ENCODE measurements at places on chromosomes 6 and 20.

- no peak for DNase-seq
Measured at GRCh38 chr20:57909763-57910331, 200.0 kb upstream of the PMEPA1 start.

GRCh38 chr6:4981761-4982160, 22.1 kb downstream of the RPP40 start:
- no peak for DNase-seq

DNA sequence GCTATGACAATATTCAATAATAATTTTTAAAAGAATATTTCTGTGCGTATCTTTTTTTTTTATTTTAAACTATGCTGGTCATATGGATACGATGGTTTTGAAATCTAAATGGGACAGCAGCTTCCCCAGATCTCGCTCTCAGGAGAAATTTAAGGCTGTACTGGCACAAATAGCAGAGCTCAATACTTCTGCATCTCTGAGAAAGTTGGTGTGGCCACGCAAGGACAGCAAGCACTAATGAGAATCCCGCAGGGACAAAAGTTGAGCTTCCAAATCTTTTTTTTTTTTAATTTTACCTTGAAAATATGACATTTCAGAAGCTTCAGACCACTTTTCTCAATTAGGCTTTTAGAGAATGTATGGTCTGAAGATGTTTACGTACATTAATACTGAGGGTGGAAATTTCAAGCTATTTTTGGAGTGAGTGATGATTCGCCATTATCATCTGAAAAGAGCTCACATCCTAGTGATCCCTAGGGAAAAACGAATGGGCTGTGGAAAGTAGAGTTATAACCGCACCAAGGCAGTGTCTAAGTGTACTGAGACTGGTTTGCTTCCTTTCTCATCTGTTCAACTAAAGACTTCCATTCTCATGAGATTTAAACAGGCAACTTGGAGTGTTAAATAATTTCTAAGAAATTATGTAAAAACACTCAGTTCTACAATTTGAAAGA, 840.0 kb downstream of the C6orf118 start:
- DNase-seq, result no peak

GRCh38 chr20:36394340-36394965, 88.3 kb downstream of the DLGAP4 start:
- no peak for DNase-seq

DNA sequence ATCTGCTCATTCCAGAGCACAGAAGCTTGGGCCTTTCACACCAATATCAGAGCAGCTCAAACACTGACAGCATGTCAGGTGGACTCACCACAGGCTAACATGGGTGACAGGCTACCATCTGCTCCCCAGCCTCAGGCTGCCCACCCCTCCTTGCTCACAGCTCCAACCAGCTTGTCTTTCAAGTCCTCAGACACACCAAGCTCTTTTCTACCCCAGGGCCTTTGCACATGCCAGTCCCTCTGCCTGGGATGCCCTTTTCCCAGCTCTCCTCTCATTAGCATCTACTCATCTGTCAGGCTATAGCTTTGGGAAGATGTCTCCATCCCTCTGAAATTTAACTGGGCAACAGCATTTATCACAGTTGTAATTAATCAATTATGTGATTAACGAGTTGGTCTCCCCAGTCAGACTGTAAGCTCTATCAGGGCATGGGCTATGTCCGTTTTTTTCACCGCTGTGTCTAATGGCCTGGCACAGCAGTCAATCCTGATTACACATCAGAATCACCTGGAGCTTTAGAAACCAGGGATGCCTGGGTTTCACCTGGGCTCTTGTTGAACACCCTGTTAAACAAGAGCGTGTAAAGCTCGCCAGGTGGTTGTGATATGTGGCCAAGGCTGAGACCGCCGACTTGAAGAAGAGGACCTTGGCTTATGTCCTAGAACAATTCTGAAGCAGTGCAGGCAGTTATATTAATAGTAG, 88.9 kb upstream of the MRPS10 start:
- no peak for DNase-seq

DNA sequence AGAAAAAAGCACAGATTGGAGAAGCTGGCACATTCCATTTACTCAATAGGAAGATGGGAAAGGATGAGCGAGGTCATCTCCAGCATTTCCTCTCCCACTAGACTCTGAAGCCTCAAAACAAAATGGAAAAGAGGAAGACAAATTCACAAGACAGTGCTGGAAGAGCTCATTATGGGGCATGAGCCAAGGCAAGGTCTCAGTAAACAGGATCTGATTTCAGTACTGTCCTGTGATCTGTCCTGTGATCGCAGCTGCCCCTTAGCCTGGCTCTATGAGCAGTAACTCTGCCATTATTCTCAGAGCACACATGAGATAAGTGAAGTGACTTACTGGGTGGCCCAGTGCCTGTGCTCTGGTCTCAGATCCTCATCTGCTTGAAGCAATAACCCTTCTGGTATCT, 68.1 kb upstream of the SLC4A11 start:
- no peak for DNase-seq

- DNase-seq, result no peak
Measured at GRCh38 chr6:28010526-28010925, 53.5 kb downstream of the OR2B6 start.

DNA sequence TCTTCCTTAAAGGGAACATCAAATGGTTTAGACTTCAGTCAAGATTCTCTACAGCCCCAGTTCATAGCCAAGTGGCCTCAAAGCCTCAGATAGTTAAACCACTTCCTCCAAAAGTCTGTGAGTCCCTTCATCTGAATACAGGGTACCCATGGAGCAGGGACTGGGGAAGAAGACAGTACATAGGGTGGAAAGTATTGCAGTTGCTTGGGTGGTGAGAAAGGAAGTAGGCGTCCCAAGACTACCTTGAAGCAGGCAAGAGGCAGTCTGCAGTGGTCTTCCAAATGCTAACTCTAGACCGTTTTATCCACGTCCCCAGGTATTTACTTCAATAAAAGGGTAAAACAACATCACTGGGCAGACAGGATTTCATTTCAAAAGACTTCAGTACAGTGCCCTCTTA, 2.0 kb downstream of the FYN start:
- DNase-seq, result no peak

DNA sequence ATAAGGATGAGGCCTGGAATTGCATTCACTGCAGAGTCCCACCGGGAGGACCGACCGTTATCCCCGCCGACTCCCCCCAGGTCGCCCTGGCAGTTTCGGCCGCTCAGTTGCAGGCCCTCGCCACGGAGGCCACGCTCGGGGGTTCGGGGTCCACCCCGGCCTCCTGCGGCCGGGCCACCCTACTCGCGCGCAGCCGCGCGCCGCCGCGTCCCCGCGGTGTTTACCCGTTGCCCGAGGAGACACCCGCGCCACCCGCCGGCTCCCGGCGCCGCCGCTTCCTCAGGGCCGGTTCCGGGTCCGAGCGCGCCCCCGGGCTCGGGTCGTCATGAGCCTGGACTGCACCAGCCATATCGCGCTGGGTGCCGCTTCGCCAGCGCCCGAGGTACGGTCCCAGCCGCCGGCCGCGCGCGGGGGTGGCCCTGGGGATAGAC, at the start of gene CCDC170:
Gene CCDC170, plus strand, starts transcription at position 214 of the 431 bp plus-strand sequence. Its CDS starts 112 bp downstream, at position 326.
- no peak for DNase-seq

GRCh38 chr6:125205931-125206330, 52.4 kb downstream of the TPD52L1 start:
- no peak for DNase-seq

- no peak for DNase-seq
Measured at GRCh38 chr6:71523548-71523947, 234.9 kb downstream of the OGFRL1 start.

DNA sequence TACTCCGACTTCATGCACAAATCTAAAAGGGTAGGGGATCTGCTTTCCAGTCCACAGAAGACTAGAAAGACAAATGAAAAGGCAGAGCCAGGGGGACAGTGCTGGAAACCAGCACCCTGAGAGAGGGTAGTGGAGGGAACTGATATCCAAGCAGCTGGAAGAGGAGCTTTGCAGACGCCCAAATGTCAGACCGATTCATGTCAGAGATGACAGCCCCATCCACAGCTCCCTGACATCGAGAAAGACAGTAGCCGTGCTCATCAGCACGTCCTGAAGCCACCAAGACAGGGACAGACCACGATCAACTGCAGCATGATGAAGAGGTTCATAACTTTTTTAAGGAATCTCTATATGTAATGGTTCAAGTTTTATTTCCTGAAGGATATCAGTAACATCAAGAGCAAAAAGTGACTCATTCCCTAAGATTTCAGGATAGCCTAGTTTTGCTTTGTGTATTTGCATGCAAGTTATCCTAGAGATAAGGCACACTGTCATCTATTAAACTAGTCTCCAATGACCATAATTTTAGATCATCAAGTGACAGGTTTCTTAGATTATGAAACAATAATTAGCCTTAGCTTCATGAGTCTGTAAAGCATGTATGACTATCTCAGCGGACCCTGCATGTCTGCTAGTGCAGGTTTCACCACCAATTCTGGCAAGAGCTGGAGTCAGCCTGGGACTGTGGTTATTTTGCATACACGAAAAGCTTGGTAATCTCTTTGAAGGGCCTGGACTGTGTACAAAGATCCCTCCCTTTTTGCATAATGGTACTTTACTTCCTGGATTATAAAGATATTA, 43.0 kb downstream of the PRDM1 start:
- no peak for DNase-seq

DNA sequence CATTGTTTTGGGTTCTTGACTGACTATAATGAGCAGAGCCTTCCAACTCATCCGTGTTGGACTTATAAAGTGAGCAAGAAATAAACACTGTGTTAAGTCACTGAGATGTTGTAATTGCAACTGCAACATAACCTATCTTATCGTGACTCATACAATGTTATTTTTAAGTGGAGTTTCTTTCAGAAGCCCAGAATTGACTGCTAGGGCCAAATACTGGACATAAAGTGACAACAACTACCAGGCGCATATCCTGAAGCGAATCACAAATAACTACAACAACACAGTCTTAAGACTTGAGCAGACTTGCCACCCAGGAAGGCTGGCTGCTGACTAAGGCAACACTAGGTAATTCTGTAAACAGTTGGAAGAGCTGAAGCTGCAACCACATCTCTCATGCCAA, 326.6 kb downstream of the COL12A1 start:
- no peak for DNase-seq

DNA sequence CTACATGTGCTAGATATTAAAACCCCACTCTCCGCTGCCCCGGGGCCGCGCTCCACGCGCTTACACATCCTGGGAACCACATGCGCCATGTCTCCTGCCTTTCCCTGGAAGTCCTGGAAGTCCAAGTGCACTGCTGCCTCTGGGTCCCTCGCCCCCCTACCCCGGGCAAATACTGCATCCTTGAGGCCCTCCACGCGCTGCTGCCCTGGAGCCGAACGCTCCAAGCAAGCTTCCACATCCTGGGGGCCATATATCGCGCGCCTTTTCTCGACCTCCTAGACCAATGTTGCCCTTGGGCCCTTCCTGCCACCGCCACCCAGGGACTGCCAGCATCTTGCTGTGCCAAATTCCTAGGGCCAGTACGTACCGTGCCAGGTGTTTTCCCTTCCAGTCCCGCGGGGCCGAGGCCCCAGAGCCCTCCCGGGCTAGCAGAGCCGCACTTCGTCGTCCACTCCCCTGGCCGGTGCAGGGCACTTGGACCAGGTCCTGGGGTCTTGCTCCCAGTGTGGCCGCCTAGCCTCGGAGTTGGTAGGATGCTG, 779 bp upstream of the KCNG1 start:
- DNase-seq, result no peak

DNA sequence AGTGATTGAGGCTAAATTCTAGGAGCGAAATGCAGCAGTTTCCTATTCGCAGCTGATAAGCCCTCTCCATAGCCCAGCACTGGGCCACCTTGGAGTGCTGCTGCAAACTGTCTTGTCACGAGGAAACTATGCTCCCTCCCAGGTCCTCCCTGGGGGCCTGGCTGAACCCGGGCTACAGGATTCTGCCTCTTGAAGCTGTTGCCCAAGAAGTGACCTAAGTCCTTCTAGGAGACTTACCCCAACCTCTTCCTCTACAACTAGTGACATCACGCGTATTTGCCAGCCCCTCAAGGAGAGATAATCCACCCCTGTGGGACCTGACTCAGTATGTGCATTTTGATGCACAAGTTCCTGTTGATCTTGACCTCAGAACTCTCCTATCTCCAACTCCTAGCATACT, 26.5 kb upstream of the ZFAND3 start:
- no peak for DNase-seq

- no peak for DNase-seq
Measured at GRCh38 chr6:166675736-166676135, 48.7 kb upstream of the RPS6KA2 start.

DNA sequence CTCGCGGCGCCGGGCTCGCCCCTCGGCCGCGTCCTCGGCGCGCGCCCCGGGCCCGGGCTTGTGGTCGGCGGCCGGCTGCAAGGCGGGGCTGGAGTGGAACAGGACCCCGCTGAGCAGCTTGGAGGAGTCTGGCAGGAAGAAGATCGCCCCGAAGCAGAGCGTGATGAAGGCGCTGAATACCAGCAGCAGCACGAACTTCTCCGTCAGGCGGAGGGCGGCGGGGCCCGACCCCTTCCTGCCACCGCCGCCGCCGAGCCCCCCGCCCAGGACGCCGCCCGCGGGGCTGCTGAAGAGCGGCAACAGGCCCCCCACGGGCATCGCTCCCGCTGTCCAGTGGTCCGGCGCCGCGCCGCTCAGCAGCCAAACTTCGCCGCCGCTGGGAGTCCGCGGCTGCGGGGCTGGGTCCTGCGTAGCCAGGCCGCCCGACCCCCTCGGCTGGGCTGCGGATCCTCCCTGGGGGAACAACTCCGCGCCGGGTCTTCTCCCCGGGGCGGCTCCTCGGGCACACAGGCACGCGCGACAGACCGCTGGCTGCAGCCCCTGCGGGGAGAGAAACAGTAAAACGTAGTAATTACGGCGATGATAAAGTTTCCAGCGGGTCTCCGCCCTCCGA, 707 bp downstream of the MAN1A1 start:
- DNase-seq, result no peak

- DNase-seq, result no peak
Measured at GRCh38 chr6:55108134-55109130, 65.9 kb upstream of the HCRTR2 start.

DNA sequence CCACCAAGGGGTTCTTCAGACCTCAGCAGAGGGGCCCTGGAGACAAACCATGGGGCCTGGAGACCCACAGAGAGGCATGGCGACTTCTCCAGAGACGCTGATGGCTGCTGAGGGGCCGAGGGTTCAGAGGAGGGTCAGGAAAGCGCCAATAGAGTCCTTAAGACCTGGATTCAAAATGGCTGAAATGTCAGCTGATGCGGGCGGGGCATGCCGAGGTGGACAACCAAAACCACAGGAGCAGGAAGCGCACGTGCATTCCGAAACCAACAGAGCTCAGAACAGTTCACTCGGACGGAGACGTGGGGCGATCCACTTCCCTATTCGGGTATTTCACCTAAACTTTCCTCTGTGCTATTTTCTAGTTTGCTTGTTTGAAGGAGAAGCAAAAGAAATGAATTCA, 99.9 kb upstream of the RIN2 start:
- no peak for DNase-seq

GRCh38 chr20:37249304-37249703, 12.3 kb downstream of the GHRH start:
- no peak for DNase-seq

Measured in stimulated activated CD8-positive, alpha-beta memory T cell treated with anti-CD3 and anti-CD28 coated beads, Interleukin-2, amount 100 ng/mL, for 1 hour (primary cell).